ENCODE measurements at places on chromosomes 2 and 18.

DNA sequence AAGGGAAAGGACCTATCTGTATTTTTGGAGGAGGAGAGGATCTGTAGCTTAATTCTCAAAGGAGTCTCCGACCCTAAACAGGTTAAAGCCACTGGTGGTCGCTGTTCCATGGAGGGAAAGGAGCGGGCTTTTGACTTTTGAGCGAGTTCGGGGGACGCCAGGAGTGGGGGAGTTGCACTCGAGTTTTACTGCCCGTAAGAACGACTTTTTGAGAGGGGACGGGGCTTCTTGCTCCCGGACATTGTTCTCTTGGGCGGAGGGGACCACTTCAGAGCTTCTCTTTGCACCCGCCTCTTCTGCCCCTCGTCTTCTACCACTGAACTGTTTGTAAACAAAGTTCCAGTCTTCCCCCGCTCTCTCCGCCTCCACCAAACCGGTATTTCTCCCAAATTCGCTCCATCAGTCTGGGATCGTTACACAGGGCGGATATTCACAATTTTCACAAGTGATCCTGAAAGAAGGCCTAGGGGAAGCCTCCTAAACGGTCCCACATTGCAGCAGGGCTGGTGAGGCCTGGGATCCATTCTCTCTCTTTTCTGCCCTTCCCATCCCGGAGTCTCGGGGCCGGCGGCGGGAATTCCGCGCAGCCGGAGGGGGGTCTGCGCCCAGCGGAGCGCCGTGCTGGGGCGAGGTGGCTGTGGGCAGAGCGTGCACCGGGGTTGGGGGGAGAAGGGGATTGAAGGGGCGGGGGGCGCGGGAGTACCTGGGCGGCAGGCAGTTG, 6.6 kb downstream of the DLX2 start:
- DNase-seq = no peak

DNA sequence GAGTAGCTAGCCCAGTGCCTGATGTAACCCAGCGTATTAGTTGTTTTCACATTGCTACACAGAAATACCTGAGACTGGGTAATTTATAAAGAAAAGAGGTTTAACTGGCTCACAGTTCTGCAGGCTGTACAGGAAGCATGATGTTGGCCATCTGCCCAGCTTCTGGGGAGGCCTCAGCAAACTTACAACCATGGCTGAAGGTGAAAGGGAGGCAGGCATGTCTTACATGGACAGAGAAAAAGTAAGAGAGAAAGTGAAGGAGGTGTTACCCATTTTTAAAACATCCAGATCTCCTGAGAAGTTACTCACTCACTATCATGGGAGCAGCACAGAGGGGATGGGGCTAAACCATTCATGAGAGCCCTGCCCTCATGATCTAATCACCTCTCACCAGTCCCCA, 6.1 kb upstream of the CYRIA start:
- DNase-seq = no peak

GRCh38 chr2:112958428-112959108, 19.2 kb upstream of the IL36G start:
- peak; percentile 13 for DNase-seq

- DNase-seq = no peak
These were observed 32.1 kb upstream of the DOCK10 start for GRCh38 chr2:225074366-225074765.

DNA sequence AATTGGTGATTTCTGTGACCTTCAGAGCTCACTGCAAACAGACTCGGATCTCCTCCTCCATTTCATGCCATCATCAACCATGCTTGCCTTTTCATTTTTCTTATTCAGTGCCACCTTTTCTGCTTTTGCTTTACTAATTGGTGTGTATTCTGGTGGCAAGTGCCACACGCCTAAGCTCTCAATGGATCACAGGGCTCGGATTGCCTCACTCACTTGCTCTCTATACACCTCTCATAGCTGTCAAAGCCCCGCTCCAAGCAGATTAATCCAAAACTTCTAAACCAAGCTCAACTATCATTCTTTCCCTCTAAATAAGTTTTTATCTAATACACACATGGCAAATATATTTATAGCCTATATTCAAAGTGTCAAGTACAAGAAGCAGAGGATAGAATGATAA, 86.4 kb downstream of the PLEKHM3 start:
- no peak for DNase-seq

DNA sequence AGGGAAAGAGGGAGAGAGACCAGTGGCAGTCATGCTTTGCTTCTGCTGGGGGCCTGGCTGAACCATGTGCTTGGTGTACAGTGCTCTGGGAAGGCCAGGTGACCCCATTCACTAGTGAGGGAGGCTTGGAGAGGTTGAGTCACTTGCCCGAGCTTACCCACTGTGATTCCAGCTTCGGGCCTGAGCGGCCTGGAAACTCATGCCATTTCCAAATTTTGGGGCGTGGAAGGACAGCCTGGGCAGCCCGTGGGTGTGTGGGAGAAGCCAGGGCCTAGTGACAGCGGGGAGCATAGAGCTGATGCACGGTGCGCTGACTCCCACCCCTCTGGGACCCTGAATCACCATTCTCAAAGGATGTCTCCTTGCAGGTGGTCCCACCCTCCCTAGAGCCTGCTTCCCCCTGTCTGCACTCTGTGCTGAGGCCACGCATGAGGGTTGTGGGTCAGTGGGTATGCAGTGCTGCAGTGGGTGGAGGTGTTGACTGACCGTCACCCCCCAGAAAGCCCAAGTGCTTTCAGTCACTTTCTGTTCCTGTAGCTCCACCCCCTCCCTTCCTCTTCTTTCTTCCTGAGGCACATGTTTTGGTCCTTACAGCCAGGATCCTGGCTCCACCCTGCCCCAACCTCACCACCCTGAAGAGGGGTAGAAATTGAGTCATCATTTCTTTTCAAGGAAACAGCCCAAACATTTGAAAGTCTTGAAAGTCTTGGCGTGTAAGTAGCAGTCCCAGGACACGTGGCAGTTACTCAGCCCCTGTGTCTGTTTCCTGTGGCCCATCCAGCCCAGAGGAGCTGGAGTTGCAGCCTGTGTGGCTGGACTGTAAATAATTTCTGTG, 69.3 kb upstream of the MCFD2 start:
- DNase-seq = peak; percentile 55

DNA sequence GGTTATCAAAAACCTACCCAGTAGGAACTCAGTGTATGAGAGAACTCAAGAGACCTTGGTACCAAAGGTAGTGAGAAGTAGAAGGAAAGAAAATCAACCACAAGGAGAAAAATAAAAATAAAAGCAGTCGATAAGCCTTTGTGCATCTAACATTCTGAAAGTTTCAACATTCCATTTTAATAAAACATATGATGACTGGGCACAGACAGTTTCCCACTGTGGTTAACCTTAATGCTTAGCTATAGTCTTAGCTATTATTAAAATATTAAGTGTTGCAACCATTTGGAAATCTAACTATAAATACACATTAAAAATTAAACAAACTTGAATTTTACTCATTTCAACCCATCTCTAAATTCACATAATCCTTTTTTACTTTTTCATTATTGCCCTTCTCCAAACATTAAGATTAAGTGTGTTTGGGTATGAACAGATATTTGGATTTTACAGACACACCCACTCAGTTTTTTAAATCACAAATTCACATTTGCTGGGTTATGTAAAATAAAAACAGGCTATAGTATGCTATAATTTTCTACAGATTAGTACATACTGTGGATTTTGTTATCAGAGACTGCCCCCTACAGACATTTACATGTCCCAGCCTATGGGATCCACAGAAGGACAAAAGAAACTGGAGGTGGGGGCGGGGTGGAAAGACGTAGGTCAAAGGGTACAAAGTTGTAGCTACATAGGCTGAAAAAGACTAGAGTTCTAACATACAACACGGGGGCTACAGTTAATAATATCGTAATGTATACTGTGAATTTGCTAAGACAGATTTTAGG, 32.8 kb downstream of the SRBD1 start:
- no peak for DNase-seq

DNA sequence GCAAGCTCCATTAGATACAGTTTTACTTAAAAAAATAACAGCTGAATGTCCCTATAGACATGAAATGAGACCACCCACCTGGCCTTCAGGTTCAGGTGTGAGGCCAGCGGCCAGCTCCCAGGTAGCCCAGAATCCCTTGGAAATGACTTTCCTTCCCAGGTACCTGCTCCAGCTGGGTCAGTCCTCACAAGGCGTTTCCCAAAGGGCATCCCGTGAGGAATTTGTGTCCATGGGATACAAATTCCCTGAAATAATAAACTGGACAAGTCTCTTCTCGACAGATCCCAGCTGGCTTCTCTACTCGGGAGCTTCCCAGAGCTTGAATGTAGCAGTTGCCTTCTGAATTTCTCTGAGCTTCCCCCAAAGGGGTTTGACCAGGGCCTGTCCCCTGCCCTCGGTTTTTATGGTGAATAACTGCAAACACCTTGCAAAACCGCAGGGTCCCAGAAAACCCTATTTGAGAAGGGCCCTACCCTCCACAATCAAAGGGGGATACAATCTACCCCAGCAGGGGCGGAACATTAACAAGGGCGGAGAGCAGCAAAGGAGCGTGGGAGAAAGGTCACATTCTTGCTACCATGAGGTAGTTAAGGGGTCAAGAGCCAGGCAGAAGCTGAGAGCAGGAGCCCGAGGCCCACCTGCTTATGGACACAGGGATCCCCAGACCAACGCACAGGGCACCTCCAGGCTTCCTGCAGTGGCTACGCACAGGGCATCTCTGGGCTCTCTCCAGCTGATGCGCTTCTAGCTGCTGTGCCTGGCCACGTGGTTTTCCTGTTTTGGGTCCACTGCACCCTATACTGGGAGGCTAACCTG, 107.7 kb downstream of the HDAC4 start:
- DNase-seq = no peak

GRCh38 chr2:85438201-85439024, 19.9 kb downstream of the SH2D6 start:
- DNase-seq = no peak

DNA sequence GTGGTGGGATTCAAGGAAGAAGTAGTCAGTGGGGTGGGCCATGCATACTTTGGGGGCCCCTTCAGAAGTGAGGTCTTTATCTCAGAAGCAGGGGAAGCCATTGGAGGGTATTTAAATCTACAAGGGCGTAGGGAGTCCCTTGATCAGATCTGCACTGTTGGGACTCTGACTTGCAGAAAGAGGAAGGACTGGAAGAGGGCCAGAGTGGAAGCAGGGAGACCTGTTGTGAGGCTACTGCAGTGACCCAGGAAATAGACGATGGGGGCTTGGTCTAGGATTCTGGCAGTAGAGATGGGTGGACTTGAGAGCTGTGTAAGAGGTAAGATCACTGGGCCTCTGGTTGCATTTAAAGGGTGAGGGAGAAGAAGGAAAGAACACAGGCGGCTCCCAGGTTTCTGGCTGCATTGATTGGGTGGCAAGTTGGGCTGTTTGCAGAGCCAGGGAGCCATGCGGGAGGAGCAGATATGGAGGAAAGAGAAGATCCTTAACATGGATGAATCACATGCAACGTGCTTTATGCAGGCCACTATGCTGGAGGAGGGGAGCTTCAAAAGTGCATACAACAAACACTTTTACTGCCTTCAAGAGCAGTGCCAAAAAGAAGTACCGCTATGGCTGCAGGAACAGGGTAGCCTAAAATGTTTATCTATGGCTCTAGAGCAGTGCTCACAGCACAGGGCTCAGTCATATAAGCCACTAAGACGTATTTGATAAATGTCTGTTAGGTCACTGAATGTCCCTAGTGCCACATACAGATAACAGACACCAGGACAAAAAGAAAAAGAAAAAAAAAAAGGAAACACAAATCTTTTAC, 2.3 kb downstream of the SFXN5 start:
- no peak for DNase-seq

DNA sequence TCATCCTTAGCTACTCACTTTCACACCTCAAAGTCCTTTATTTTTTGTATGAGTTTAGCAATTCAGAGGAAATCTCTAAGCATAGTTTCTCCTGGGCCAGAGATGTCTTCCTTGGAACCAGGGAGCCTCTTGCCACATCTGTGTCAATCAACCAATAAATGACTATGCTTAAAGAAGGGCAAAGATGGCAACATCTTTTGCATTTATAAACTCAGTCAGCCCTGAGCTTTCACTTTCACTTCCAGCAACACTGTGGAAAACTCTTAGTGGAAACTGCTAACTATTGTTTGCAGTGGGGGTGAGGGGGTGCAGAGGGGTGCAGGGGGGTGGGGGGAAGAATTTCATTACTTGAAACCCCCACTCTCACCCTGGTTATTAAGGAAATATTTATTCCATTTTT, 3.4 kb downstream of the ACVR1C start:
- no peak for DNase-seq

- DNase-seq = peak; percentile 6
These were observed 937 bp upstream of the LANCL1 start for GRCh38 chr2:210477496-210477895.

- no peak for DNase-seq
These were observed 679.6 kb downstream of the MBD2 start for GRCh38 chr18:53544917-53545316.

Measured in stimulated activated CD4-positive, alpha-beta T cell treated with anti-CD3 and anti-CD28 coated beads, TNF-alpha, amount 100 ng/mL, for 48 hours (primary cell).